ENCODE measurements at places on chromosomes 13 and 19. TPM values are rescaled to one million over a fixed set of nuclear protein-coding genes. Genes with fewer than 3 reads are reported as not detected.
A peak's percentile ranks its signal among the peaks of the same experiment; 100 is the strongest.

DNA sequence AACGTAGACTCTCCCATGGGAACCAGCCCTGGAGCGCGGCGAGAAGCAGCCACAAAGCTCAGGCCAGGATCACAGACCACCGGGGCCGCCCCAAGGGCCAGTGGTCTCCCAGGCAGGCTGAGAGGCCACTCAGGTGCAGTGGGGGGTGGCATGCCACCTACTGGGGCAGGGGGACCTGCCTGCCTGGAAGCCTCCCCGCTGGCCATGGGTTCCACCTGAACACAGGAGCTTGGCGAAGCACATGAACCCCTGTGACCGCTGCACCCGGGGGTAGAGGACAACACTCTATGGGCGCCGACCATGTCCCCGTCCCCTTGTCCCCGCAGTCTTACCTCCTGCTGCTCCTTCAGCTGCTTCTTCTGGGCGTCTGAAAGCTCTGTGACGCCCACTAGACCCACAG lies 6.8 kb upstream of the TM6SF2 start:
- DNase-seq = no peak

GRCh38 chr19:57057036-57057686 lies 62.6 kb upstream of the USP29 start:
- peak; percentile 58 for DNase-seq

DNA sequence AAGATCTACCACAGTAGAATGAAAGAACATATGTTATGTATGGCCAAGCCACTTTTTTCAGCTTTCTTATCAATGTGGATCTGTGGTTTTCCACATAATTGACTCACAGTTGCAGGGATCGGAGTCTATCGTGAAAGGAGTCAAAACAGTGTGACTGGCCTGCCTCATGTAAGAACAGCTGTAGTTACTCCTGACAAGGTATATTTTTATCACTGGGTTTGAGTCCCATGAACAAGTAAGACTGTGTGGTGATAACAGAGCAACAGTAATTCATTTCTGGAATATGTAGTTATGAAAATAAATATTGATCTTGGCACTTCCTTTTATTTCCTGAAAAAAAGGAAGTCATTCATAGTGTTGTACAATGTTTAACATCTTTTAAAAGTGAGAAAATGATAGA lies 416.6 kb downstream of the KLF12 start:
- DNase-seq = no peak

DNA sequence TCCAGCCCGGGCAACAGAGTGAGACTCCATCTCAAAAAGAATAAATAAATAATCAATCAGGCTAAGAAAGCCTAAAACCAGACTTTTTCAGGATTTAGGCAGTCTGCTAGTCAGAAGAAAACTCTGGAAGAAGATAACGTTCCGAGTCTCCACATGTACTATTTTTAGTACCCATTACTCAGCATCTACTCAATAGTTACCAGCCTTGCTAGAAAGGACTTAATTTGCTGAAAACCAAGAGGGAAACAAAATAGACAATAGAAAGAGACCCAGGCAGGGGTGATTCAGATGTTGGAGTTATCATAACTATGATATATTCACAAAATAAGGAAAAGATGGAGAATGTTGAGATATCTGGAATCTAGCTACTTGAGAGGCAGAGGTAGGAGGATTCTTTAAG lies 3.6 kb upstream of the LIN7B start:
- DNase-seq = no peak

The SMAD9 gene
- 33.0 TPM for polyA plus RNA-seq

DNA sequence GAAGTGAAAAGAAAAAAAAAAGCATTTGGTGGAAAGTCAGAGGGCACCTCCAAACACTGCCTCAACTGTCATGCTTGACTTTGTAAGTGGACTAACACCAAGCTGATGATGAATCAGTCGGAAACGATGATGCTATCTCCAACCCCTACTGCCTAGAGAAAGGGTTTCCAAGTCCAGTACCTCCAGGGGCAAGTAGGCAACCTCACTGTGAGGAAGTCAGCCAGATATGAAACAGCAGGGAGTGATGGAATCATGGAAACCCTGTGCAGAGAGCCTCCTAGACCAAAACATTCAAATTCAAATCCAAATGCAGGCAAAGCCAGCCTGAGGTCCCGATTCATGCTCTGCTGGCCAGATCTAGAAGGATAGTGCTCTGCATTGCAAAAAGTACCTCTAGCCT lies 100.9 kb upstream of the SERP2 start:
- no peak for DNase-seq

The ZNF613 gene
- 13.9 TPM for polyA plus RNA-seq

DNA sequence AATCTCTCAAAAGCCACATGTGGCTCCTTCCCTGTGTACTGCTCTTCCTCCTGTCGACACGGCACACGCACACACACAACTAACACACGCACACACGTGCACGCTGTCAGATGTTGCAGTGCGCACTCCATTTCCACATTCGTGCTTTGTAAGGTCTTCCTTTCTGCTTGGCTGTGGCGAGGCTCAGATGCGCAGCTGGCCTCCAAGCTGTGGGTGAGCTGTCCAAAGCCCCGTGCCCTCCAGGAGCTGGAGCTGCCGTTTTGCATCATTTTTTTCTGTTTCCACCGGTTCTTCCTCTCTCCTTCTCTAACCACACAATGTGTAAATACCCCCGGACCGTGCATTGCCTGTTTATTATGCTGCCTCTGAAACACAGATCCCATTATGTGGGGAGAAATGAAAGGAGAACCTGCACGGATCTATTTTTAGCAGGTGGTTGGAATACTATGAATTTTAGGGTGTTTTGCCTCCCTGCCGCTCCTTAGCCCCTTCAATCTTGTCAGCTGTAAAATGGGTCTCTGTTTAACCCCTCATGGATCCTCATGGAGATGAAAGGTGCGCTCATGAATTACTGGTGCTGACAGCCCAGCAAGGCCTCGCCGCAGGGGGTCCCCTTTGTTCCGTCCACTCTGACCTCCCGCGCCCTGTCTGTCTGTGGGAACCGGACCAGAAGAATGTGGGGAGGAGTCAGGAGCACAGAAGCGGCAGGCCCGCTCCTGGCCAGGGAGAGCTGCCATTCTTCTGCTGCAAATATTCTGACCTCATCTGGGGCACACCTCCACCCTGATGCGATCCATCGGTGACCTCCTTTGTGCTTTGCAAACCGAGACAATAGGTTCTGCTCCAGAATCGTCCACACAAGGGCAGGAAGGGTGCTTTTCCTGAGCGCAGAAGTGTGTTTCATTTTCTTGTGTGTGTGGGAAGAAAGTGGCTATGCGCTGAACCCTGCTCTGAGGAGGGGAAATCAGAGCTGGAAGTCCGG lies 137.7 kb downstream of the SOX1 start:
- no peak for DNase-seq

GRCh38 chr19:22545751-22546150 lies 88.4 kb upstream of the ZNF492 start:
- DNase-seq = no peak

DNA sequence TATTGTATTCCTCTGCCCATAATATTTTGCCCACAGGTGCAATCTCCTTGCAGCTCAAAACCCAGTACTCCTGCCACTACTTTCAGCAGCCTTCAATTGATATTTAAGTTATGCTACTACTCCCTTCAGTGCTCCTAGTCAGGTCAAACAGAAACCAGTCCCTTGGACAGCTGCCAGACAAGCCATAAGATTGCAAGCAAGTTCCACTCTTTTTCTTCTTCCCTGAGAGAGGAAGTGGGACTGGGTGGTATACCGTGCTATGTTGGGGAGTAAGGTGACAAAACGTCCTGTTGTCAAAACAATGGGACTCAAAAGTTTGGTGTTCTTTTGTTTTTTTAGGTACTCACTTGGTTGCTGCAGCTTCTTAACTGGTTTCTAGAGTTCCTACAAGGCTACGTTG lies 63.1 kb upstream of the FRY start:
- peak; percentile 64 for DNase-seq

- no peak for DNase-seq
Observed at GRCh38 chr13:40433577-40433976, 232.9 kb downstream of the FOXO1 start.

- no peak for DNase-seq
Observed at GRCh38 chr13:76894401-76895110, 8.4 kb upstream of the KCTD12 start.

GRCh38 chr13:89214185-89214584 lies 1543.0 kb downstream of the SLITRK5 start:
- DNase-seq = no peak

The CCL25 gene
- polyA plus RNA-seq = 0.46 TPM

The DOCK6 gene
- polyA plus RNA-seq = 93.6 TPM

The NTN5 gene
- polyA plus RNA-seq = 1.4 TPM

DNA sequence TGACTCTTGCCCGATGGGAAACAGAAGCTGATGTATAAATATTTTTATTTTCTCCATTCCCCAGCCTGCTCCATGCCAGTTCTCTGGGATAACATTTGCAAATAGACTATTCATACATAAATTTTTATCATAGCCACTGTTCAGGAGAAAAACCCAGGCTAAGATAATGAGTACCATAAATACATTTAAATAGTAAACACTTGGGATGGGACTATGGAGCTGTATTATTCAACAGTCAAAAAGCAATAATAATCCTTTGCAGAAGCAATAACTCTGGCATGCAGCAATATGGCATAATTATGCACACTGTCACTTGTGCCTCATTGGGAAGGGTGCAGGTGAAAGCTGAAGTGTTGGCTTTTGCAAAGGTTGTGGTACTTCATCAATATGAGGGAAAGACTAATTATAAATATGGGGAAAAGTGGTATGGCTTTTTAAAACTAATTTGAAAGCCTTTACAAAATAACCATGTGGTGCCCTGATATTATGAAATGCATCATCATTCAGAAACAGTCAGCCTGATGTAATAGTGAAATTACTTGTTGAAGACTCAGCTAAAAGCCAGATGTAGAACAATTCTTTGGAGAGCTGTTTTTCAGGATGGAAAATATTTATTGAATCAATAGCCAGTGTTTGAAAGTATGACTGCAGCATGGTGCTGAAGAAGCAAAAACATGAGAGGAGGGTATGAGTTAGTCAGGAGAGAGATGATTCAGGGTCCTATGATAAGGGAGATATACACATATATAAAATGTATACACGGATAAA lies 2476.7 kb downstream of the PCDH9 start:
- DNase-seq = no peak
